ENCODE measurements at places on chromosomes 5 and 9. TPM values are rescaled to one million over a fixed set of nuclear protein-coding genes. Genes with fewer than 3 reads are reported as not detected.
A peak's percentile ranks its signal among the peaks of the same experiment; 100 is the strongest.

DNA sequence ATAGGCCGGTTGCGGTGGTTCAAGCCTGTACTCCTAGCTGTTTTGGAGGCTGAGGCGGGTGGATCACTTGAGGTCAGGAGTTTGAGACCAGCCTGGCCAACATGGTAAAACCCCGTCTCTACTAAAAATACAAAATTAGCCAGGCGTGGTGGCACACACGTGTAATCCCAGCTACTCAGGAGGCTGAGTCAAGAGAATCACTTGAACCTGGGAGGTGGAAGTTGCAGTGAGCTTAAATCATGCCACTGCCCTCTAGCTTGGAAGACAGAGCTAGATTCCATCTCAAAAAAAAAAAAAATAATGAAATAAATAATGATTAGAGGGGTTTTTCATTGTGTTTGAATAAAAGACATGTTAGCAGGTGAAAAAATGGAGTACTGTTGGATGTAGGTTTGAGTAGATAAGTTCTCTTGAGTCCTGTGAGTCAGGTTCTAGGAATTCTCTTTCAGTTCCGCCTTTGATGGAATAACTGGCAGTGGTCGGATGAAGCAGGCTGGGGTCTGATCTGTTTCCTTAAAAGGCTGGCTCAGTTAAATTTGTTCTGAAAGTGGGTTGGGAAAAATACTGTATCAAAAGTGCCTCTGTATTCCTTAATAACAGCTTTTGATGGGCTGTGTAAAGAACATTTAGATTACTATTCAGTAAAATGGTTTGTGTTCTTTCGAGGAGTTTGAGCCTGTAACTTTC is 73.2 kb downstream of the AOPEP start:
- DNase-seq = peak; percentile 67

DNA sequence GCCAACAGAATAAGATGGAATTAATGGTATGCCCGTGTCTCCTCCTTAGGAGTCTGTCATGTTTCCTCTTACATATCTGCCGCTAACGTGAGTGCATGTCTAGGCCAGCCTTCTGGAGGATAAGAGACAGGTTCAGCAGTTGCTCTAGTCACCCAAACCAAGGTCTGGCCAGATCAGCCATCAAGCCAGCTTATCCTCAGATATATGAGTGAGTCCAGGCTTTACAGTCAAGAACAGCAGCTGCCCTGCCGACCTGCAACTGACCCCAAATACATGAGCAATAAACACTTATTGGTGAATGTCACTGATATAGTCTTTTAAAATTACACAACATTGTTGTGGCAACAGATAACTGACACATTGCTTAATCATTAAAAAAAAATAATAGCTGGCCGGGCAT is 123.5 kb downstream of the TSSK1B start:
- peak; percentile 29 for DNase-seq

GRCh38 chr9:124632077-124632621 is 125.0 kb upstream of the NR5A1 start:
- peak; percentile 54 for DNase-seq

- peak; percentile 20 for DNase-seq
Measured at GRCh38 chr5:160547872-160548271, 126.2 kb downstream of the PTTG1 start.

DNA sequence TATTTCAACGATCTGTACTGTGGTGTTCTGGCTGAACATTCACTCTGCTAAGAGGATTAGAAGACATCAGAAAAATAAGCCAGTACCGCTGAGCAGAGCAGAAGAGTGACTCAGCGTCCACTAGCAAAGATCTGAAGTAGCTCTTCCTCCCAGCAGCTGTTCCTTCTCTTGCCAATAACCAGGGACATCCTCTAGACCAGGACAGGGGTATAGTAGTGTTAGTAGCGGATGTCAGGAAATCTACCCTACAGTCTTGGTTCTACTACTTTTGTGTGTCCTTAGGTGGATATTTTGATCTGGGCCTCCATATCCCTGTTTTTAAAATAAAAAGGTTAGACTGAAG is 103.6 kb downstream of the TSSK1B start:
- DNase-seq = no peak

DNA sequence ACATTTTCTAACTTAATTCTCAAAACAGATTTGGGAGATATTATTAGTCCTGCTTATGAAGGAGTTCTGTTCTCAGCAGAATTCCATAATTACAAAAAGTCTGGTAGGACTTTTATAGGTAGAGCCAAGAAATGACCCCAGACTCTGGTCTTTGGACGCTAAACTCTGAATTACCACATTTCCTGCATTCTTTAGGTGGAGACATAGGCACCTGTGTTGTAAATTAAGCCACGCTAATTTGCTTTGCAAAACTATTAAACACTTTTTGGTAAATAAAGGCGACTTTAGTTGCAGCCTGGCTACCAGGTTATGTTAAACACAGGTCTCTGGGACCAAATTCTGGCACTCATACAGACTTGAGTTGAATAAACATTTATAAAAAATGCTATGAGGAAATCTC is 77.7 kb downstream of the C9orf152 start:
- no peak for DNase-seq

- DNase-seq = no peak
Measured at GRCh38 chr9:118395415-118395814, 691.2 kb downstream of the TLR4 start.

DNA sequence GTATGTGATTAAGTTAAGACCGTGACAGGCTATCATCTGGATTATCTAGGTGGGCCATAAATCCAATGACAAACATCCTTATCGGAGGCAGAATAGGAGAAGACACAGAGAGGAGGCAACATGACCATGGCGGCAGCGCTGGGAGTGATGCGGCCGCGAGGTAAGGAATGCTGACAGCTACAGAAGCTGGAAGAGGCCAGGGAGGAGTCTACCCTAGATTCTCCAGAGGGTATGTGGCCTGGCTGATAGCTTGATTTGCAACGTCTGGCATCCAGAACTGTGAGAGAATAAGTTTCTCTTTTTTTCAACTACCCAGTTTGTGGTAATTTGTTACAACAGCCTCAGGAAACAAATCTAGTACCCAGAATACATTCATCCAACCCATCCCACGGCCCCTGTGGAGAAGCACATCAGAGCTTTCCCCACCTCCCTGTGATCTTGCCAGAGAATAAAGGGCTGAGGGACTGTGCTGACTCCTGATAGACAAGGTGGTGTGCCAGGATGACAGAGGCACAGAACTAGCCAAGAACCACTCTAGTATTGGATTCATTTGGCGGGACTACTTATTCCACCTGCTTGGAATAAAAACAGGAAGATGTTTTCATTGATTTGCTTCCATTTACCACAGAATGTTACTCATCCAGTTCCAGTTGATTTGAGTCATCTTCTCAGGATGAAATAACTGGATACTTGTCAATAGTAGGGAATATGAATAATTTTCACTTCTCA is 187.4 kb downstream of the MAN2A1 start:
- DNase-seq = peak; percentile 48

GRCh38 chr5:94998670-94999069 is 286.2 kb downstream of the MCTP1 start:
- no peak for DNase-seq

GRCh38 chr5:162187371-162187770 is 119.8 kb downstream of the GABRG2 start:
- no peak for DNase-seq

DNA sequence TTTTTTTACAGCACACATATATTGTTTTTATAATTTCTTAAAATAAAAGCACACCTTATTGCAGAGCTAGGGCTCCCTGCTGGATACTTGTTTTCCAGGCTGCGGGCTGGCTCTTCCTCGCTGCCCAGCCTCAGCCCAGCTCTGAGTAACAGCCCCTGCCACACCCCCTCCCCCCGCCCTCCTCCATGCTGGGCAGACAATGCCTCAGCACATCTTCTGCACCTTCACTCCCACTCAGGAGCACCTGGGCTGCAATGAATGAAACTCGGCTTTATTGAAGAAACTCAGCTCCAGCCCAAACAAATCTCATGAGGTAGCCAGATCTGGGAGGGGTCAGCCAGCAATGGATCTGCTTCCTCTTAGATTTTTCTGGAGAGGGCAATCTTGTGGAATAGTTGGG is 9.5 kb downstream of the IL9 start:
- DNase-seq = no peak

DNA sequence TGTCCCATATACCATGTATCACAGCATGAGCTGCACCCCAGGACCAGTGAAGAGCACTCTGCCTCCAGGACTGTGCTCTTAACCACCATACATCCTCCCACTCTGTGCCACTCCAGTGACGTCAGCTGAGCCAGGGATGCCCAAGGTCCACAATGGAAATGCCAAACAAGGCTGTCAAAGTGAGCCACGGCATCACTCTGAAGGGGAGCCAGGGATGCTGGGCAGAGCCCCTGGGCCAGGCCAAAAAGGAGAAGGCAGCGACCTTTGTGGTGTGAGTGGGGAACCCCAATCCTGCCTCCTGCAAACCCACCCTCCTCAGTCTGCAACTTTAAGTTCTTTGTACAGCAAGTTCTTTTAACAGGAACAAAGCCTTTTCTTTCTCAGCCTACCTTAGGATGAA is 242.7 kb downstream of the SYK start:
- no peak for DNase-seq

GRCh38 chr9:109012876-109013678 is at the start of gene CTNNAL1:
Gene CTNNAL1, minus strand, starts transcription at chr9:109013499. Its CDS starts 57 bp downstream, at chr9:109013442.
- peak; percentile 50 for DNase-seq

DNA sequence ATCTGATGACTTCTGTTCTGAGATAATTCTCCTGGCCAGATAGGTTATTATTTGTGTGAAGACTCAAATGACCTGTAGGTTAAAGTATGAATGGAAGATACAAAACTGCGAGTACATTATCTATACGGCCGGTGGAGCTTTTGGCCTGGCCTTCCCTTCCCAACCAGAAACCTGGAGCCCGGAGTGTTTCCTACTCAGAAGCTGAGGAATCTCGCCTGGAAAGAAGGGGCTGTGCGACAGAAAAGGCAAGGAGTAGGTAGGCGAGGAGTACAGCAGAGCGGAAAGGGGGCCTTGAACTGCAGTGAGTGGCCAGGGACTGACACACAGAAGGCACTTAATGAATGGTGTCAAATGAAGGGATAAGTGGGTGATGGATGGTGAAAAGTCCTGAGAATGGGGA is 34.6 kb downstream of the ANGPTL2 start:
- DNase-seq = no peak

- DNase-seq = peak; percentile 24
Measured at GRCh38 chr5:126015235-126016181, 407.7 kb upstream of the GRAMD2B start.

GRCh38 chr9:36922548-36922947 is 111.5 kb downstream of the PAX5 start:
- DNase-seq = no peak

DNA sequence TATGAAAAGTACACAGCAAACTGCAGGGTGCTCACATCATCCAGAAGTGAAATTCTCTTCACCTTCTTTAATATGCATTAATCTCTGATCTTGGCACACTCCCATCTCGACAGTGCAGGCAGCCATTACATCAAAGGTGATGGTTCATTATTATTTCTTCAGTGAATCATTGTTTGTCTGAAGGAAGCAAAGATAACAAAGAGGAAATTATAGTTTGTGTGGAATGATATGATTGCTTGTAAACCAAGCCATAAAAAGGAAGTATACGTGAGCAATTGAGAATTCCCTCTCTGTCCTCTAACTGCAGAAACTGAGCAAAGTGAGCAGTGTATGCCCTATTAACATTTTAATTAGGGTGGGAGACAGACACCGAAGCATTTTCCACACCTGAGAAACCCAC is 171.6 kb upstream of the PPP1R2B start:
- no peak for DNase-seq

- no peak for DNase-seq
Measured at GRCh38 chr9:136617746-136618579, 44.8 kb upstream of the EGFL7 start.

DNA sequence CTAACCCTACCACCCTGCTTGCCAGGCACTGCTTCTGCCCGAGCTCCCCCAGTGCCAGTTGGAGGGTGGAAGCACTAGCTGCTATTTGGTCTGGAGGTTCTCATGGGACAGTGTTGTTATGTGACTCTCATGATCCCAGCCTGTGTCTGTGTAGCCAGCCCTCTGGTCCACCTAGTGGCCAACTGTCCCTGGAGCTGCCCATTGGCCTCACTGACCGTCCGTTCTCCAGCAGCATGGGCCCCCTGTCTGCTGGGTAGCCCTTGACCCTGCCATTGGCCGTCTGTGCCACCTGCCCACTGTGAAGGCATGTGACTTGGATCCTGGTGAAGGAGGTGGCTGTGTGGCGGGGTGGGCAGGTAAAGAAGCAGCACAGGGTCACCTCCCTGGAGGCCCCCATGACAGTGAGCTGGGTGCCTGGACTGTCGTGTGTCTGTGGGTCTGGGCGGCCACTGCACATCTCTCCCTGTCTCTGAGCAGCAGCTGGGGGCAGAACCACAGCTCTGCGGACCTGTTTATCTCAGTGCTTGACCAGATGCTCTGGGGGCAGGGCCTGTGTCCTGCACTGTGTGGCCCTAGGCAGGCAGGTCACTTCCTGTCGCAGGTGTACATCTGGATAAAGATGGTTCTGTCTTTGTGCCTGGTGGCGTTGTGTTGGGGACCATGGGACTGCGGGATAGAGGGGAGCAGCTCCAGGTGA is 11.4 kb downstream of the PHF2 start:
- DNase-seq = no peak

- DNase-seq = no peak
Measured at GRCh38 chr5:173886150-173886549, 2.0 kb upstream of the CPEB4 start.

DNA sequence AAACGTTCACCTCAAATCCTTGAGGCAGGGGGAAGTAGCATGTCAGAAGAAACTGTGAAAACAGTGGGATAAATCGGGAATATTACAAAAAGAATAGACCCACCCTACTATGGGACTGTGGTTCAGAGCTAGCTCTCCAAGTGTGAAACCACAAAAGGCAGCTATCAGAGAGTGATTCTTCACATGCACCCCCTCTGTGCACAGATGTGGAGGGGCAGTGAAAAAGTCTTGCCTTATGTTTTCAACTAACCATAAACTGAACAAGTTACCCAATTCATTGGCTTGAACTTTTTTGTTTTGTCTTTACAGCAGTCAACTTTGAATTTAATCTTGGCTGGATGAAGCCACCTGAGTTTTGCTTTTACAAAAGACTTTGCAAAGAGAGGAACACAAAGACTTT is 98.8 kb upstream of the NR4A3 start:
- DNase-seq = no peak

DNA sequence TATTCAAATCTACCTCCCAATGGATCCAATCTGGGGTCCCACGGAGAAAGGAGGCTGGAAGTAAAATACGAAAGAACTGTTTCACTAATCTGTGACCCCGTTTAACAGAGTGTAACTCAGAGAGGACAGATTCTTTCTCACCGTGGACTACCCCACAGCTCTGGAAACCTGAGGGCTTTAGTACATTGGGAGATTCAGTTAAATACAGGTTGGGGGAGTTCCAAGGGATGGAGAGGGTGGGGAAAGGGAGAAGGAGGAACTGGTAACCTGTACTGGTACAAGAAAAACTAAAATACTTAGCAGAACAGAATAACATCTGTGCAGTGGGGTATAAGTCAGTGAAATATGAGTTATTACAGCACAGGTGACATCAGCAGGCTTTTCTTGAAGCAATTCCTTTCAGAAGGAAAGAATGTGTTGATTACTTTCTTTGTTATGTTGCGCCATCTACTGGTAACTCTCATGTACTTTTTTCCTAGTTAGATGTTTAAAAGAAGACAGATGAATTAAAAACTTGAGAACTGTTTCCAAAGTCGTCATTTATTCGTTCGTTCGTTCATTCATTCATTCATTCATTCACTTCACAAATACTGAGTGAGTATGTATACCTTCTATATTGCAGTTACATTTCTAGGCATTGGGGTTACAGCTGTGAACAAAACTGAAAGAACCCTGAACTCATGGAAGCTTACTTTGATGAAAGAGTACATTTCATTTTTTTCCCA is 30.0 kb upstream of the STOM start:
- DNase-seq = peak; percentile 69

Gene PLPPR1
- total RNA-seq = not detected

Gene FOXD4L3
- total RNA-seq = 0.04 TPM

Gene RNF180
- 5.7 TPM for total RNA-seq

Gene AHRR
- total RNA-seq = 0.18 TPM

Gene PCSK1
- not detected for total RNA-seq

Gene LCN9
- not detected for total RNA-seq

Gene PITX1
- total RNA-seq = 0.56 TPM
